ENCODE measurements at places on chromosomes 2 and 18. TPM values are rescaled to one million over a fixed set of nuclear protein-coding genes. Genes with fewer than 3 reads are reported as not detected.
A peak's percentile ranks its signal among the peaks of the same experiment; 100 is the strongest.

DNA sequence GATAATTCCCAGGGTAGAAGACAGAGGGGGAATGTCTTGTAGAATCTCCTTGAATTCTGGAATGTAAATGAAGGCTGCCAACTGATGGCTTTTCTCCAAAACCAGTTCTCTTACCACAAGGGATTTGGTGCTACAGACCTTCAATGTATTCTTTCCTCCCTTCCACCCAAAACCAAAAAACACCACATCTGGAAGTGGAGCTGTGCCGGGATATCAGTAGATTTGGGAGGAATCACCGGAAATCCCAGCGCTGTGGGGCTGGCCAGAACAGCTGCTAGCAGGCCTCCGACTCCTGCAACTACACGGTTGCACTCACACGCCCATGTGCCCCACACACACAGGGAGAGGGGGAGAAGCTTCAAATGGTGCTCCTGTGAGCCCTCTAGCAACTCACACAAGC, 45.7 kb downstream of the RPL31 start:
- no peak for DNase-seq
- no peaks in the 10 kb centered on the region for H3K27me3 ChIP-seq
- H3K4me3 ChIP-seq, result no peak overlapping the region
- peaks cover 13% of the 10 kb centered on the region for H3K4me1 ChIP-seq
- peak overlapping the region; percentile 35 for H3K27ac ChIP-seq

DNA sequence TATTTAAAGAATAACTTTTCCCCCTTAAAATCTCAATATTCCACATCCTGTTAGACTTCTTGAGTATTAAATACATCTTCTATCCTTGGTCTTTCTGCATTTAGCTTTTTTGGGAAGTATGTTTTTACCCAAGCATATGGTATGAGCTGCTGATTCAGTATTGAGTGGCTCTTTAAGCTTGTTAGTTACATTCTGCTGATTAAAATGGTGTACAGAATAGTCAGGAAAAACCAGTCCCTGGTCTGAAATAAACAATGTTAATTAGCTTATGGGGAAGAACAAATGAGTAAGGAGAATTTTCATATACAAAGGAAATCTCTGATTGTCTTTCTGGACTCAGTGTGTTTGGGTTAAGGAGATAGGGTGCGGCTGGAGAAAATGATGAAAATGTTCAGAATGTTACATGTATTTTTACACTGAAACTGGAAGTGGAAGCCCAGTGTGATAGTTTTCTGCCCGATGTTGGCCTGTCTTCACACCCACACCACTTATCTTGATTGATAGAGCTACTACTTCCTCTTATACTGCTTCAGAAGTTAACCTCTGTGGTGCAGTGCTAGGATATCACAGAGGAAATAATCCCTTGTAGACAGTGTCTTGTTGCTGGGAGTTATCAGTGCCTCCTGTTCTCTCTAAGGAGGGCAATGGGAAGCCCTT, 84.0 kb downstream of the MSH2 start:
- H3K27ac ChIP-seq, result no peak overlapping the region
- H3K4me3 ChIP-seq, result no peak overlapping the region

GRCh38 chr2:100703739-100704138, 116.2 kb upstream of the NPAS2 start:
- H3K4me1 ChIP-seq, result no peaks in the 10 kb centered on the region
- no peak overlapping the region for H3K27ac ChIP-seq
- H3K4me3 ChIP-seq, result no peak overlapping the region
- DNase-seq, result no peak
- no peaks in the 10 kb centered on the region for H3K27me3 ChIP-seq
- no peaks in the 10 kb centered on the region for H3K36me3 ChIP-seq

GRCh38 chr2:1246239-1246638, 167.0 kb upstream of the TPO start:
- DNase-seq, result no peak
- H3K27ac ChIP-seq, result no peak overlapping the region
- H3K4me3 ChIP-seq, result no peak overlapping the region
- no peaks in the 10 kb centered on the region for H3K36me3 ChIP-seq

Gene CFC1
- total RNA-seq, result not detected

Gene DNAJC5G
- not detected for total RNA-seq
